Thoracic aorta endothelial cell (primary cell): ENCODE measurements at places on chromosomes 7 and 10. TPM values are rescaled to one million over a fixed set of nuclear protein-coding genes. Genes with fewer than 3 reads are reported as not detected.

Gene AGR3
- not detected in 2 replicates for total RNA-seq

Gene ODAD2
- total RNA-seq, result 0.22 and 0.27 TPM in 2 replicates

Gene CHAT
- total RNA-seq, result not detected in 2 replicates

Gene LIPJ
- total RNA-seq, result 0.07 TPM in 1 of 2 replicates, not detected in the other

Gene MPLKIP
- 21.0 and 38.3 TPM in 2 replicates for total RNA-seq

Gene NKX2-3
- total RNA-seq, result 2.4 TPM in 1 of 2 replicates, not detected in the other

Gene FGFBP3
- total RNA-seq, result 0.27 and 0.29 TPM in 2 replicates

Gene HTR5A
- total RNA-seq, result not detected in 2 replicates

Gene KCNH2
- under 0.01 and 0.07 TPM in 2 replicates for total RNA-seq

Gene CTTNBP2
- not detected in 2 replicates for total RNA-seq

Gene FFAR4
- not detected in 2 replicates for total RNA-seq
